Body of pancreas (tissue), 4 donors: ENCODE measurements at places on chromosomes 7 and 10. TPM values are rescaled to one million over a fixed set of nuclear protein-coding genes. Genes with fewer than 3 reads are reported as not detected.

The ELN gene
- total RNA-seq, result 92.6 TPM

The TDRD1 gene
- total RNA-seq, result 0.99 TPM

The NAT16 gene
- total RNA-seq, result 0.26 TPM

The SORCS1 gene
- total RNA-seq, result 1.3 TPM

The RHOBTB1 gene
- 12.2 TPM for total RNA-seq

- H3K27me3 ChIP-seq, result no peaks in the 10 kb centered on the region
- DNase-seq, result no peak
- H3K4me3 ChIP-seq, result no peak overlapping the region
- H3K27ac ChIP-seq, result no peak overlapping the region
- H3K36me3 ChIP-seq, result no peaks in the 10 kb centered on the region
Observed at GRCh38 chr7:87083865-87084519, 24.5 kb upstream of the ELAPOR2 start.

GRCh38 chr7:117672453-117672852 is 192.6 kb downstream of the CFTR start:
- peaks cover 7% of the 10 kb centered on the region for H3K4me1 ChIP-seq
- no peaks in the 10 kb centered on the region for H3K36me3 ChIP-seq
- no peak for DNase-seq
- no peaks in the 10 kb centered on the region for H3K27me3 ChIP-seq

DNA sequence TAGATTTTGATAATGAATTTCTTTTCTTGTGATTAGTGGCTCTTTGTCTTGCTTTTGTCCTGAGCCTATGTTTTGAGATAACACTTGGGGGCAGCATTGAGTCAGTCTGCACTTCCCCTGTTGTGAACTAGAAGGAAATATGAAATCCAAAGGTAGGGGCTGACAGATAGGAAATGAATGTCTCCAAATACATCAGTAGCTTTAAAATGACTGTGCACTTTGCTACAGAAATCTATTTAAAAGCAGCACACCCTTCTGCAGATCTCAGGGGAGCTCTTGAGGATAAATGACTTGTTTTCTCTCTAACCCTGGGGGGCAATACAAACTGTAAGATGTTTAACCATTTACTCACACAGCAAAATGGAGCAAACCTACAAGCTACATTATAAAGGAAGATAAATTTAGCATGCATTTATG is 176.0 kb upstream of the MYO3A start:
- H3K4me3 ChIP-seq, result no peak overlapping the region
- H3K27ac ChIP-seq, result no peak overlapping the region
- no peaks in the 10 kb centered on the region for H3K27me3 ChIP-seq
- no peak for DNase-seq
